ENCODE measurements at places on chromosomes 7 and 10.

DNA sequence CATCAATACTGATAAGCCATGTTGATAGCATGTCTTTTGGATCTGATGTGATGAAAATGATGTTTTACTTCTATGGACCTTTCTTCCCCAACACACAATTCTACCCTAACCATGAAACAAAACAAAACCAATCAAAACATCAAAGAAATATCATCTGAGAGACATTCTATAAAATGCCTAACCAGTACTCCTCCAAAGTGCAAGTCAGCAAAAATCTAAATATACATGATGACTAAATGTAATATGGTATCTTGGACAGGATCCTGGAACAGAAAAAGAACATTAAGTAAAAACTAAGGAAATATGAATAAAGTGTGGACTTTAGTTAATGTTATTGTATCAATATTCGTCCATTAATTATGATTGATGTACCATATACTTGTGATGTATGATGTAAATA is 625.1 kb downstream of the MAGI2 start:
- DNase-seq = no peak

DNA sequence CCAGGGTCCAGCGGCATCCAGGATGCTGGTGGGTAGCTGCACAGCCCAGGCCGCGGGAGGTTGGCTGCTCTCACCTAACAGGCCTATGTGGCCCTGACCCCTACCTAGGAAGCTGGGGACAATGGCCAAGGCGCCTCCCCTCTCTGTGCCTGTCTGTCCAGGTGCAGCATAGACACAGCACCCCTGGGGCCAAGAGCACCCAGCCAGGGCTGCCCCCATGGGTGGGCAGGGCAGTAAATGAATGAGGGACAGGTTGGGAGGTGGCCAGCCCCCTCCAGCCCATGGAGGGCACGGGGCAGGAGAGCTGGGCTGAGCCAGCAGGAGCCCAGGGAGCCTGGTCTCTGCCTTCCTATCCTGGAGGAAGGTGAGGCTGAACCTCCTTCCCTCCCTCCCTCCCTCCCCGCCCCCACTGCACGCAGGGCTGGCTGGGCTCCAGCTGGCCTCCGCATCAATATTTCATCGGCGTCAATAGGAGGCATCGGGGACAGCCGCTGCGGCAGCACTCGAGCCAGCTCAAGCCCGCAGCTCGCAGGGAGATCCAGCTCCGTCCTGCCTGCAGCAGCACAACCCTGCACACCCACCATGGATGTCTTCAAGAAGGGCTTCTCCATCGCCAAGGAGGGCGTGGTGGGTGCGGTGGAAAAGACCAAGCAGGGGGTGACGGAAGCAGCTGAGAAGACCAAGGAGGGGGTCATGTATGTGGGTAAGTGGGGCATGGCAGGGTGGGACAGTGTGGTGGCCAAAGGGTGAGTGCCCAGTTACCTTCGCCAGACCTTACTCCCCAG is at the start of gene SNCG:
Gene SNCG (plus strand): TSS at position 484 of the 785 bp plus-strand sequence. CDS start 99 bp downstream, at position 583.
- no peak for DNase-seq

GRCh38 chr7:142913051-142913450 is 20.5 kb downstream of the TRPV5 start:
- DNase-seq = no peak

DNA sequence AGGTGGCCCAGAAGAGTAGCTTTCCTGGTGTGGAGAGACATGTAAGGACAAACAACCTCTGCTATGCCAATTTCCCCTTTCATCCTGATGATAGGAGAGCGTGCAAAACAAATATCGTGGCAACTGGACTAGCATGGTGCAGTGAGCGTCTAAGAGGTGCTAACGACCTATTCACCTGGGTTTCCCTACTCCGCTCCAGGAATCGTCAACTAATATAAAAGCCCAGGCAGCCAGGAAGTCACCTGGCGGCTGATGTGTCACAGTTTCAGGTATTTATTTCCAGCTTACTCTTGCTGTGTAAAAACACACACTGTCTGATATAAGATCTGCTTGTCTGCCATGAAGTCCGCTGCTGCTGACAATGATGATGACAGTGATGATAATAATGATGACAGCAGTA is 56.5 kb upstream of the EFCAB10 start:
- DNase-seq = no peak

DNA sequence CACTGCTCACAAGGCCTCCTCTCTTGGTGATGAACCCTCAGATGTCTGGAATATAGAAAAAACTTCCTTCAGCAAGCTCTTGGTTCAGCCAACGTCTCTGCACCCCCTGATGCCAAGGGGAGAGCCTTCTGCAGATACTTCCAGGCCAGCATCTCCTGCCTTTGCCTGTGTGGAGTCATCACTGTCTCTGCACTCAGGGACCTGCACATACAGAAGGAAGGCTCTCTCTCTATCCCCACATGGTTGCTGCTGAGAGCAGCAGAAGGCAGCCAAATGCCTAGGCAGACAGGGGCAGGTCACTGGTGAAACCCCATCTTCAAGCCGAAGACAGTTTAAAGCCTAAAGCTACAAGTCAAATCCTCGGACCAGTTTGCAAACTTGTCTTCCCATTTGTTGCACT is 137.6 kb downstream of the WDR11 start:
- DNase-seq = no peak

DNA sequence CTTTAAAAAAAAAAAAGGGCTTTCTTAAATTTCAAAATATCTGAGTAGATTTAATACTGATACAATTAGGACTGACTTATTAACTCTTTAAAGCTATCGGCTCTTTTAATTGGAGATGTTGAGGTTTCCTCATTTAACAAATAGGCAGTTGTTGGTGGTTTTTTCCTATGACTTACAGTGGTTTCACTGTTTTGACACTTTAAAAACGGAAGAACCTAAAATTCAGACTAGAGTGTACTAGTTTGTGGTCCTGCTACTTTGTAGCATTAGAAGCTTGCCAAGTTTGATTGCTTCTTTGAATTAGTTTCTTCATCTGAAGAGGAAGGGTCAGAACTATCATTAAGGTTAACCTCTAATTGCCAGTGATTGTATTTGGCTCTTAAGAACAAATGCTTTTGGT is 27.7 kb downstream of the CUL1 start:
- DNase-seq = no peak

GRCh38 chr10:97123765-97124164 is 62.0 kb downstream of the SLIT1 start:
- no peak for DNase-seq

GRCh38 chr7:7484072-7484471 is 51.6 kb downstream of the COL28A1 start:
- no peak for DNase-seq

DNA sequence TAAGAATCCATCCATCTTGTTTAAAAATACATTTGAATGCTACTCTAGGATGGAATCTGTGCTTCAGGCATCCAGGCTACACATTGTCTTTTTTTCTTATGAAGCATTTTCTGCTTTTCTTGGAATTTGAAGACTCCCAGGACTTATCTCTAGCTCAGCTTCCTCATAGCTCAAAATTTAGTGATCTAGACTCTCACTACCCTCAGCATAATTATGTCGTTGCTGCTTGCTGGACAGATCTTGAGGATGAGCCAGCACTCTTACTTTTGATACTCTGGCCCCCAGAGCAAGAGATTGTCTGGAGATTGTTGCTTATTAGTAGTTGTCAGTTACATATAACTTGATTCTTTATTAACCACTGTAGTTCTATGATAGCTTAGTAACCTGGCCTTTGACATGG is 83.3 kb upstream of the FGL2 start:
- no peak for DNase-seq

- no peak for DNase-seq
These were observed 3.0 kb downstream of the ASZ1 start for GRCh38 chr7:117424090-117424829.

DNA sequence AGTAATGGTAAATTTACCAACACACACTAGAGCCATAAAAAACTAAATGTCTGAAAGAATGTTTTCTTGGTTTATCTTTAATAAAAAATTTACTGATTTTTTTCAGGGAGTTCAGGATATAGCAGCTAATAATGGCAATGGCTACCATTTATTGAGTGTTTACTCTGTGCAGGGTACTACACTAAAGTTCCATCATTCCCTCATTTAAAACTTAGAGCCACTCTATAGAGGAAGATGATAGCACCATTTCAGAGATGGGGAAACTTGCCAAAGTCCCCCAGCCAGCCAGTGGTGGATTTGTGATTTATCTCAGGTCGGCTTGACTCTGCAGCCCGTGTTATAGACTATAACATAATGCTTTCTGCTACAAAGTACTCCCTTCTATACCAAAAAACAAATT is 86.6 kb downstream of the LSMEM1 start:
- no peak for DNase-seq

GRCh38 chr10:22222236-22223190 is 4.7 kb upstream of the EBLN1 start:
- no peak for DNase-seq

GRCh38 chr10:103676058-103676785 is 179.2 kb downstream of the SH3PXD2A start:
- DNase-seq = no peak

DNA sequence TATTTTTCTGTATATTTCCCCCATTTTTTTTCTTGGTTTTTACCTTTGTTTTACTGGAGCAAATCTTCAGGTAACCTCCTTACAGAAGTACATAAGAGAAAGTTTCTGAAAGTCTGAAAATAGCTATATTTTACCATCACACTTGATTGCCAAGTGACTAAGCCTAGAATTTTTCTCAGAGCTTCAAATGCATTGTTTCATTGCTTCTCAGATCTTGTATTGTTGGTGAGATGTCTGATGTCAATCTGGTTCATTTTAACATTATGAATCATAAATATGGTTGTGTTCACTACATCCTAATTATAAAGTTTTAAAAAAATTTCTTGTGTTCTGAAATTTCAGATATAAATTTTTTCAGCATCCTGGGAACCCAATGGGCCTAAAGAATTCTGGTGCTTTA is 228.2 kb downstream of the AHR start:
- no peak for DNase-seq

- no peak for DNase-seq
These were observed 53.4 kb upstream of the CALN1 start for GRCh38 chr7:72465521-72465920.

GRCh38 chr7:1532456-1533254 is 2.2 kb downstream of the MAFK start:
- peak; percentile 47 for DNase-seq

DNA sequence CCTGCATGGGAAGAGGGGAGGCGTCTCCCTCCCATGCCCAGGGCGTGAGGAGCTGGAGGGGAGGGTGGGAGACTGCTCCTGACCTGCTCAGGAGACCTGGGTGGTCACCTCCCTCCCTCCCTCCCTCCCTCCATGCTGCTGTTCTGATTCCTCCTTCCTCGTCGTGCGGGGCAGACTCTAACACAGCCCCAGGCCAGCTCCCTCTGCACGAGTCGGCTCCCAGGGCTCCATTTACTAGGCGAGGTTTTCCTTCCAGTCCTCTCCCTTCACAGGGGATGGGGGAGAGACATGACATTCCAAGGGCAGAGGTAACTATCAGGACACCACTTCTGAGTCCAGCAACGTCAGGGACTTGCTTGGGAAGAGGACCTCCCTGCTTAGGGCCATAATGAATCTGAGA is 23.6 kb downstream of the VIPR2 start:
- no peak for DNase-seq

DNA sequence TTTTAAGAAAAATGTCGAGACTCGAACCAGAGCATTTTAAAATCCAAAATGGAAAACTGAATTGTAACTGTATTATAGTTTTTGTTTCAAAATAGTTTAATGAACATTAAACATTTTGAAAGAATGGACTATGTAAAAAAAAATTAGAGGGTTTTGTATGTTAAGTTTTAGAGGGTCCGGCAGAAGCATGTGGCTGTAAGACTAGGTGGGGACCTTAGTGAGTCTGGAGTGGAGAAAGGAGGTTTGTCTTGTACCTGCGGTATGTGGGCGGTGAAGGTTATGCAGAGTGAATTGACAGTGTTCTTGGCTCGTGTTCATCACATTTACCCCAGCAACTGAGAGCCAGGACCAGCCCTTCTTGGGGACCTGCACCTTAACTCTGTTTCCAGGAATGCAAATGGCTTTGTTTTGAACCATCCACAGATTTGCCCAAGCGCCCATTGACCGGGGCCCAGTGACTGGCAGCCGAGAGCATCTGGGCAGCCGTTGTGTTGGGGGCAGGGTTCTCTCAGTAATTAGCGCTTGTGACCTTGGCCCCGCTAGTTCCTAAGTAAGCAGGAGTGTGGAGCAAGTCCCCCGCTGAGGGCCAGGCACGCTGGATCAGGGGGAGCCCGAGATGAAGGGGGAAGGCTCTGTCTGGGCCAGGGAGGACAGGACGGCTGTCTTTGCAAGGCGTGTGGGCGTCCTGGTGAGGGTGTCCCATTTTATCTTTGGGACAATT is 1.4 kb upstream of the KLF6 start:
- DNase-seq = no peak

- DNase-seq = no peak
These were observed 2.5 kb downstream of the HSPB1 start for GRCh38 chr7:76304888-76305375.

- no peak for DNase-seq
These were observed 42.9 kb upstream of the PCBD1 start for GRCh38 chr10:70931168-70931815.

DNA sequence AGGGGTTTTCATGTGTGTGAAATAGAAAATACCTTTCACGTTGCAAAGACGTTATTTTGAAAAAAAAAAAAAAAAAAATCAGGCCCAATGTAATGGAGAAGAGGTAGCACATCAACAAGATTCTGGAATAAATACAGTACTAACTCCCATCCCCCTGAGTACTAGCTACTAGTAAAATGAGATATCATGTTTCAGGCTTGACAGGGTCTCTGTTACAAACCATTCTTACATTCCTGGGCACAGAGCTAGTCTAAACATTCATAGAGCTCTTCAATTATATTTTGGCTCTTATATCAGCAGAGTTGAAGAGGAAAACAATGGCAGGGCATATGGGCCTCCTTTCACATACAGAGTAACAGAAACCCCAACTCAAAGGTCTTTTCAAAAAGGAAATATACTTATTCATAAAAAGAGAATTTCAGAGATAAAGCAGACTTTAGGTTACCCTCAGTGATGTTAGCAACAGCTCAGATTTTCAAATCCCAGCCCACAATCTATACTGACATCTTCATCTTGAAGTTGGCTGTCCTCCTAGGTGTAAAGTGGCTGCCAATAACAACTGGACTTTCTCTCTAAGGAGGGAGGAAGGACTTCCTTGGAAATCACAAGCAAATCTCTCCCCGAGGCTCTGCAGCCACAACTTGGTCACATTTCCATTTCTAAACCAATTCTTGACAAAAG is 18.6 kb downstream of the C7orf33 start:
- DNase-seq = no peak

DNA sequence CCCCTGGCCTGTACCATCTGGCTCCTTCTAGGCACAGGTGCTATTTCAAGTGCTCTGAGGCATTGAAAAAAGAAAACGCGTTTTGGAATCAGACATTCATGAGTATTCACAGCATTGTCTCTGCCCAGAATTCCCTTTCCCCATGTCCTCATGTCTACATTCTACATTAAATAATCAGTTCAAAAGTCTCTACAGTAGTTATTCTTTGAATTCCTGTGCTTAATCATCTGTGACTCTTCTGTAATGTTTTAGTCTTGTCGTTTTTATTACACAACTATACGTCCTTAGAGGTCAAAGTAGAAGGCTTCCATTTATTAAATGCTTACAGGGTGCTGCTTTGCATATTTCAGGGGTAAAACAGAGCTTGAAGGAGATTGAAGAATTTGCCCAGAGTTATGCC is 95.7 kb downstream of the BICC1 start:
- no peak for DNase-seq
